Stimulated activated CD4-positive, alpha-beta T cell treated with anti-CD3 and anti-CD28 coated beads, TNF-alpha, amount 100 ng/mL, for 1 hour (primary cell): ENCODE measurements at places on chromosomes 7 and 10.
A peak's percentile ranks its signal among the peaks of the same experiment; 100 is the strongest.

GRCh38 chr7:158322616-158323530 is 264.8 kb downstream of the PTPRN2 start:
- no peak for DNase-seq

DNA sequence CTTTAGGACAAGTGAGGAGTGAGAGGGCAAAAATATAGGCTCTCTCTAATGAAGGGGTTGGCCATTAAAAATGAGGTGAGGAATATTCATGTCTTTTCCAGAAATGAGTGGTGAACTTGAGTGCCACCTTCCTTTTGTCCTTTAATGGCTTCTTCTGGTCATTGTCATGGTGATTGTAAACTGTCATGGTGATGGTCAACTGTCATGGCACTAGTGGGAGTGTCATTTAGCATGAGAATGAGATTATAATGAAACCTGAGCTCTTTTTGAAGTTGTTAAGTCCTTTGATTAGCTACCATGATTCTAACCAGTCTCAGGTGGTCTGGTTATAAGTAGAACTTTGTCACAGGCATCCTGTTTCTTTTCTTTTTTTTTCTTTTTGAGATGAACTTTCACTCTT is 524.4 kb downstream of the NEBL start:
- DNase-seq, result no peak

DNA sequence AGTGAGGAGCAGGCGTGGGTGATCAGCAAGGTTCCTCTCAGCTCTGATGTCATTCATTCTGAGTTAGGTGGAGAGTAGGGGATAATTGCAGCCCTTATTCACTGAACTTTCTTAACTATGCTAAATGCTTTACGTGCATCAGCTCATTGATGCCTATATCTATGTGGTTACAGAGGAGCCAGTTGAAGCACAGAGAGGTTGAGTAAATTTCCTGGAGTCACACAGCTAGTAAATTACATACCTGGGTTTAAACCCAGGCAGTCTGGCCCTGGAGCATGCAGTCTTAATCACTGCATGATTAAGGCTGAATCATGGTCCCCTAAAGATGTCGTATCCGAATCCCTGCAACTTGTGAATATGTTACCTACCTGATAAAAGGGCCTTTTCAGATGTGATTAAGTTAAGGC is 99.6 kb downstream of the GRK5 start:
- DNase-seq, result no peak

DNA sequence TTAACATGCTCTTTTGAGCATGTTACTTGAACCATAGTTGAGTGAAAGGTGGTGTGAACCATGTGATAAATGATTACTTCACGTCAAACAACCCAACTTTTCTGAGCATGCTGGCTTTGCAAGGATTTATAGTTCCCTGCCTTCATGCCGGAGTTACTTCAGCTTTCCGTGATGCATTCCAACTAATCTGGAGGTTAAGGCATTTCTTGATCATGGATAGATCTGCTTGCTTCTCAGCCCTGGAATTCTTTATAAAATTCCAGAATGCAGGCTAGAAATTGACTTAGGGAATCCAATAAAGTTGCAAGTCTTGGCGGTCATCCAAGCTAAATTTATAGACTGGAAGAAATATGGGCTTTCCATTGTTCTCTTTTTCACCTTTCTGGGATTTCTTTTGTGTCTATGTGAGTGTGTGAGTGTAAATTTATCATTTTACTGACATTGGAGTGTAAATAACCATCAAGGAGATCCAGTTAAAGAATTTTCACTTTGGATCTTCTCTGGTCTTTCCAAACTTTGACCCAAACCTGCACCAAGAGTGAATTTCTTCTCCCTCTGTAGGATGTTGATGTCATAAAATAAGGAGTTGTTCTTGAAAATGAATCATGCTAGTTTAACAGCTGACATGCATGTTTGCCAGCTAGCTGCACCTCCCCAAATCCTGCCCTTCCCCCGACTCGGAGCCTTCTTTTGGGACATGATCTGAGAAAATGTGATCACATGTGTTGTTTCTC is 289.0 kb downstream of the TWIST1 start:
- no peak for DNase-seq

DNA sequence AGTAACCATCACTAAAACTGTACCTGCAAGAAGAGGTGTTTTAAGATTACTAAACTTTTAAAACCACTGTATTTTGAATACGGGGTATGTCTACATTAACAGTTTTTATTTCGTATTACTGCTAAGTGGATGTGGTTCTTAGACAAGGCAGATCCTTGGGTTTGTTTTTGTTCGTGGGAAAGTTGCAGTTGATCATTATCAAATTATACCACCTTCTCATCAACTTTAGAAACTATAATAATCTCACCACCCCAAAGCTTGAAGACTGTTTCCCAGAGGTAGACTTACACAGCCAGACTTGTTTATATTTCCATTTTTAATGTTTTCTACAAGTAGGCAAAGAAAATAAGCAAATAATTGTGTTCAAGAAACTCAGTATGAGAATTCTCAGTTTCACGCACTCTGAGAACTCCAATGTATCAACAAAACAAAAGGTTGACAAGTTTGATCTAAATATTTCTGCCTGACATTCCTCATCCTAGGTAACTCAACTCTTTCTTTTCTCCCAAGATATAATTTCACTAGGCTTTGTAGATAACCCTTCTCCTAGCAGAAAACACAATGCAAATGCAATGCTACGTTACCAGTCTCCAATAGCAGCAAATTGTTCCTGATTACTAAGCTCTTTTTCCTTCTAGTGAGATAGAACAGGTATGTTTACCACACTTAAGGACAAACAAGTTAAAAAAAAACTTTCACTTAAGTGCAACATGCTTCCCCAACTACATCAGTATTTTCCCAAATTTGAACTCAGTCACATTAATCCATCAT is 36.0 kb downstream of the IGF2BP3 start:
- no peak for DNase-seq

DNA sequence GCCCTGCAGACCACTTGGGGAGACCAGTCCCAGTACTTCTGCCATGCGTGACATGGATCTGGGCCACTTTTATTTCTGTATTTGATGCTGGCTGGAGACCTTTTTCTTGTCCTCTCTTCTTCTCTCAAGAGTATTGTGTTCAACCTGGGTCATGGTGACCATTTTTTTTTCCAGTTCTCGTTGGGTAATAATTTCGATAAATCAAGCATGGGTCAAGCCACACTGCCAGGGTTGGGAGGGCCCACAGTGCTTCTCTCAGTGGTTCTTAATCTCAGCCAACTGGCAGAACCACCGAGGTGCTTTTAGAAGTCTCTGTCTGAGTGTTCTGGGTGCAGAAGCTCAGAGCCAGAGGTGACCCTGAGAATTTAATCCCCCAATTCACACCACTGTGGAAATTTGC is 269.9 kb downstream of the SEC23IP start:
- DNase-seq, result no peak

DNA sequence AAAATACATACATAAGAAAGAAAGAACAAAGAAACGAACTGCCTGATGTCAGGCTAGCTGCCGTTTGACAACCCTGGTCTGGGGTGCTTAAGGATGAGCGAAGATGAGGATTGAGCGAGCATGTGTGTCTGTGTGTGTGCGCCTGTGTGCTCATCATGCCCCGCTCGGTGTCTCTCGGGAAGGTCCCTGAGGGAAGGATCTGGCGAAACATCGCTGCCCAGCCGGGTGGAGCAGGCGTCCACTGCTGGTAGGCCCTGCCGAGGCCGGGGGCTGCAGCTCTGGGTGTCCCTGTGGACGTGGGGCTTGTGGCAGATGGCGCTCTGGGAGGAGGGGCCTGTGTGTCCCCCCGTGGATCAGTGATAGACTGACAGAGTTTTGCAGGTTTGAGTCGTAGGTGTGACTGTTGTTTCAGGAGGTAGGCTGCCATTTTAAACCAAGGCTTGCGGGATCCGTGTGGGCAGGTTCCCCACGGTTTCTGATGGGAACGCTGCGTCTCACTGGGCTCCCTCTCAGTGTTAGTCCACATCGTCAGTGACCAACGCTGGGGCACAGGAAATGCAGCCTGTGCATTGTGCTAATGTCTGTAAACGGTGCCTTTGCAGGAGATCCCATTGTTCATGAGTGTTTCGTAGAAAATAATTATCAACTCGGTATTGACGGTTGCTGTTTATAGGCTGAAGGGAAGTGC is 5.9 kb upstream of the SUN1 start:
- no peak for DNase-seq

- no peak for DNase-seq
Observed at GRCh38 chr10:44890696-44891563, 20.2 kb upstream of the TMEM72 start.

- no peak for DNase-seq
Observed at GRCh38 chr7:98217623-98218582, 6.7 kb downstream of the BHLHA15 start.

DNA sequence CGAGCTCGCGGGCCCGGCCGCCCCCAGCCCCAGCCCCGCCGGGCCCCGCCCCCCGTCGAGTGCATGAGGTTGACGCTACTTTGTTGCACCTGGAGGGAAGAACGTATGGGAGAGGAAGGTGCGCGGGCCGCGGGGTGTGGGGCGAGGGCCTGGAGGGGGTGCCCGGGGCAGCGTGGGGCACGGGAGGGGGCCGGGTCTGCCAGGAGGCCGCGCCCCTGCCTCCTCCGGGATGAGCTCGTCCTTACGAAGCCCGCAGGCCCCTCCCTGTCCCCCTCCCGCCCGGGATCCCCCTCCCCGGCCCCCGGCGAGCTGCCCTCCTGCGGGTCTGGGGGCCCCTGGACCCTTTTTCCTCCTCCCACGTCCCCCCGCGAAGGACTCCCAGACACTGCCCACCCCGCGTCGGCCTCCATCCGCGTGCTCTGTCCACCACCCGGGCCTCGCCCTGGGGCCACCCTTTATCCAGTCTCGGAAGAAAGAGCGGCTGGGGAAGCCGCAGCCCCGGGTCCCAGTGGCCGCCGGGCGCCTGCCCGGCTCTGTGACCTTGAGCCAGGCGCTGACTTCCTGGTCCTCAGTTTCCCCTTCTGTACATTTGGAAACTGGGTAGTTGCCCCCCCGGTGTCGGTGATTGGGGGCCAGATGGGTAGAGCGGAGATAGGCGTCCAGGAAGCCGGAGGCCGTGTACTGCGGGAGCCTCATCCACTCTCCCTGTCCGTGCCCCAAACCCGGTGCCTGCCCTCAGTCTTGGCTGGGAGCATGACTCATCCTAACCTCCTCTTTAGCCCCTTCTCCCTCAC is 521 bp downstream of the LIMK1 start:
- DNase-seq, result no peak

GRCh38 chr7:111697771-111698170 is 135.5 kb upstream of the IMMP2L start:
- no peak for DNase-seq

- no peak for DNase-seq
Observed at GRCh38 chr7:99615989-99616358, 772 bp upstream of the ZSCAN25 start.

GRCh38 chr7:47991741-47992311 is 12.4 kb upstream of the HUS1 start:
- DNase-seq, result peak; percentile 71

- DNase-seq, result no peak
Observed at GRCh38 chr7:155745737-155746136, 66.5 kb downstream of the SHH start.

DNA sequence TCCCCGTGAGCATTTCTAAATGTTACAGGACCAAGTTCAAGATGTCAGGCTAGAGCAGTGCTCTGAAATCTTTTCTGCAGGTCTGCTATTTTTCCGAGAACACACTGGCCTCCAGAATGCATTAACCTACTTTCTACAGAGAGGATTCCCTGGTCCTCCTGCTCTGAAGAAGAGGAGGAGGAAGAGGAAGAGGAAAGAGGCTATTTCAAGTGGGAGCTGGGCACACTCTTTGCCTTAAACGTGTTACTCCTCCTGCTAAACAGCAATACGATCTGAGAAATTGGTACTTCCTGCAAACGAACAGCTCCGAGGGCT is 157.4 kb downstream of the FRMD4A start:
- DNase-seq, result no peak

DNA sequence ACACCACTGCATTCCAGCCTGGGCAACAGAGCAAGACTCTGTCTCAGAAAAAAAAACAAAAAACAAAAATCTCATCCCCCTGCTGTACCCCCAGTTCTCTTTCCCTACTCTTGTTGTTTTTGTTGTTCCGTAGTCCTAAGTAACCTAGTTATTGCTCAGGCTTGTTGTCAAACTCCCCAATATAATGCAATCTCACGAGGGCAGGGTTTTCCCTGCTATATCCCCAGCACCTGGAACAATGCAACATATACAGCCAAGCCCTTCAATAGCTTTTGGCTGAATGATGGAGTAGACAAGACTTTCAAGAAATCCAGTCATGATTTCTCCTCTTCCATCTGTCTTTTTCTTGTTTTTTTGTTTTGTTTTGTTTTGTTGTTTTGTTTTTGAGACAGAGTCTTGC is 10.2 kb downstream of the ACSL5 start:
- no peak for DNase-seq

- DNase-seq, result no peak
Observed at GRCh38 chr10:60916025-60916424, 28.0 kb downstream of the RHOBTB1 start.

- no peak for DNase-seq
Observed at GRCh38 chr7:143485500-143485899, 7.8 kb downstream of the TAS2R41 start.

- DNase-seq, result no peak
Observed at GRCh38 chr7:108045154-108045553, 42.2 kb upstream of the LAMB1 start.

DNA sequence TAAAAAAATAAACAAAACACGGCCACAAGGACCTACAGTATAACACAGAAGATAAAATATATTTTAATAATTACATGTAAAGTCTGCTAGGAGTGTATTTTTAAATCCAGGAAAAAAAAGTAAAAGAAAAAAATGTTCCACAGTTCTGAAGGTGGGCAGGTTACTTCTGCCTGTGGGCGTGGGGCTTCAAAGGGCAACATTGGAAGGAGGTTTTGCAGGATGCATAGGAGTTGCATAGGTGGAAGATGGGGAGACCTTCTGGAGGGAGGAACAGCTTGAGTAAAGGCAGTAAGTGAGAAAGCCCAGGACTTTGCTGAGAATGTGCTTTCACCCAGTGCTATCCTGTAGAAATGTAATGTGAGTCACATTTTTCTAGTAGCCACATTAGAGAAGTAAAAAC is 37.5 kb upstream of the PLXNA4 start:
- DNase-seq, result no peak

- DNase-seq, result no peak
Observed at GRCh38 chr7:140902303-140902953, 22.3 kb downstream of the BRAF start.
